ENCODE measurements at places on chromosomes 1 and 21. TPM values are rescaled to one million over a fixed set of nuclear protein-coding genes. Genes with fewer than 3 reads are reported as not detected.

GRCh38 chr1:221712198-221712684, 29.6 kb downstream of the DUSP10 start:
- H3K27me3 ChIP-seq = no peaks in the 10 kb centered on the region
- no peak overlapping the region for H3K4me3 ChIP-seq
- peaks cover 19% of the 10 kb centered on the region for H3K4me1 ChIP-seq

DNA sequence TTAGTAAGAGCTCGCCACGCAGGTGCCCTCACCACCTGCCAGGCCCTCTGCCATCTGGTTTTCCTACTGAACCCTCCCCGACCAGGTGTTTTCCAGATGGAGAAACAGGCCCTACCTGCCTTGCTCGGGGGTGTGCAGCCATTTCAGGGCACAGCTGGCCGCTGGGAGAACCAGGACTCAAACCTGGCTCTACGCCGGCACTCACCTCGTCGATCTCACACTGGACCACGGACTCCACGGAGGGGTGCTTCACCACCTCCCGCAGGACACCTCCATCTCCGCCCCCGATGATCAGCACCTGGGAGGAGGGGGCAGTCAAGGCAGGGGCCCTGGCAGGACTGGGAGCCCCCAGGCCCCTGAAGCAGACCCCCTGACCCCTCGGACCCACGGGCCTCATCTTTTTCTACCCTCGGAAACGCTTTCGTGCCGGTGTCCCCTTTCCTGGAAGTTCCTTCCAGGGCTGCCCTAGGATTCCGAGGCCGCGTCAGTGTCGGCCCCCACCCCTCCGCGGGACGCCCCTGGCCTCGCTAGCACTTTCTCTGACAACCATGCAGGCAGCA, 1.1 kb downstream of the SRM start:
- no peaks in the 10 kb centered on the region for H3K27me3 ChIP-seq
- DNase-seq = no peak
- H3K4me3 ChIP-seq = peak overlapping the region; percentile 79
- H3K27ac ChIP-seq = peak overlapping the region; percentile 59
- peaks cover 17% of the 10 kb centered on the region for H3K36me3 ChIP-seq

GRCh38 chr21:37017951-37018679, 11.6 kb downstream of the RIPPLY3 start:
- no peaks in the 10 kb centered on the region for H3K36me3 ChIP-seq
- no peaks in the 10 kb centered on the region for H3K27me3 ChIP-seq
- H3K4me3 ChIP-seq = no peak overlapping the region
- DNase-seq = no peak

DNA sequence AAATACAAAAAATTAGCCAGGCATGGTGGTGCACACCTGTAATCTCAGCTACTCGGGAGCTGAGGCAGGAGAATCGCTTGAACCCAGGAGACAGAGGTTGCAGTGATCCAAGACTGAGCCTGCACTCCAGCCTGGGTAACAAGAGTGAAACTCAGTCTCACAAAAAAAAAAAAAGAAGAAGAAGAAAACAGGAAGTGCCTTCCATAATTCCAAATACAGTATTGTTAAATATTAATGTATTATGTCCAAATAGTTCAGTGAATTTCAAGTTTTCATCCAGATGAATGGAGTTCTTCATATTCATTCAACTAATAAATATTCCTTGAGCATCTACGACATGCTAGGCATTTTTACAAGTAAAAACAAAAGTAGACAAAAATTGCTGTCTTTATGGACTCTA, 33.3 kb downstream of the PLEKHO1 start:
- peaks cover 7% of the 10 kb centered on the region for H3K4me1 ChIP-seq
- no peak overlapping the region for H3K27ac ChIP-seq
- DNase-seq = no peak
- no peaks in the 10 kb centered on the region for H3K36me3 ChIP-seq
- no peak overlapping the region for H3K4me3 ChIP-seq

DNA sequence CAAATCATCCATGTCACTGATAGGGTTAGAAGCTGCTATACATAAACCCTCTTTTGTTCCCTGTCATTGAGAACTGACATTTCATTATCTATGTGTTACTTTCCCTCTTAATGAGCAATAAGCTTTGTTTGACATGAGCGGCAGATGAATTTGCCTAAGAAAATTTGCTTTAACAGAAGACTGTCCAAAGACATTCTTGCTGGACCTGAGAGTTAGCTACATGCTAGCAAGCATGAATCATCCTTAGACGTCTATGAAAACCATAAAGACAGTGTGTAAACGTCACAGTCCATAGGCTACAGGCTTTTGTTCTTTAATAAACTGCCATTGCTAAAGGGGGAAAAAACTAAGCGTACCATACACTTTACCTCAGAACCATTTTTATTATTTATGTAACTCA, 73.1 kb downstream of the TNFSF4 start:
- H3K27ac ChIP-seq = no peak overlapping the region
- no peaks in the 10 kb centered on the region for H3K27me3 ChIP-seq
- no peaks in the 10 kb centered on the region for H3K36me3 ChIP-seq
- DNase-seq = peak; percentile 77
- no peak overlapping the region for H3K4me3 ChIP-seq
- H3K4me1 ChIP-seq = no peaks in the 10 kb centered on the region

GRCh38 chr21:40447016-40447415, 399.9 kb downstream of the DSCAM start:
- no peaks in the 10 kb centered on the region for H3K36me3 ChIP-seq
- no peaks in the 10 kb centered on the region for H3K27me3 ChIP-seq
- DNase-seq = no peak
- H3K4me1 ChIP-seq = no peaks in the 10 kb centered on the region
- no peak overlapping the region for H3K27ac ChIP-seq

- H3K27ac ChIP-seq = no peak overlapping the region
- H3K27me3 ChIP-seq = no peaks in the 10 kb centered on the region
- DNase-seq = no peak
- H3K4me1 ChIP-seq = peaks cover 3% of the 10 kb centered on the region
- H3K36me3 ChIP-seq = no peaks in the 10 kb centered on the region
Observed at GRCh38 chr1:226104671-226105121, 42.2 kb downstream of the H3-3A start.

- no peaks in the 10 kb centered on the region for H3K4me1 ChIP-seq
- no peak overlapping the region for H3K27ac ChIP-seq
- no peak overlapping the region for H3K4me3 ChIP-seq
- no peaks in the 10 kb centered on the region for H3K36me3 ChIP-seq
- H3K27me3 ChIP-seq = no peaks in the 10 kb centered on the region
- DNase-seq = no peak
Observed at GRCh38 chr1:63046539-63046938, 262.6 kb downstream of the ATG4C start.

FMOD gene
- total RNA-seq = 3.3 TPM

IFI44L gene
- 2.1 TPM for total RNA-seq

GCSAML gene
- not detected for total RNA-seq

Measured in fibroblast of lung (primary cell).